ENCODE measurements at places on chromosomes 6 and 20.

DNA sequence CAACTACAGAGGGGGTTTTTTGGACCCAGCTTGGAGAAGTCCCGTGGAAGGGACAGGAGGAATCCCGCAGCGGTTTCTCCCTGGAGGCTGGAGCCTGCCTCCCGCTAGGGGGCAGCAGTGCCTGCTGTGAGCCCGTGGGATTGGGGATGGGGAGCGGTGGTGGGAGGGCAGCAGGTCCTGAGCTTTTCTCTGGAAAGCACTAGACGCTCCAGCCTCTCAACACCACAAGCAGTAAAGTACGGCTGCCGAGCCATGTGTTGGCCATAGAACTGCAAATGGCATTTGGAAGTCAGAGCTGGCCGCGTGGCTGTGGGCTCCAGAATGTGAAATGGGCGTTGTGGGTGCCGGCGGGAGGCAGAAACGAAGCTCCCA, 47.8 kb downstream of the GMPR start:
- peak; percentile 18 for DNase-seq

- peak; percentile 62 for DNase-seq
Measured at GRCh38 chr6:156777577-156778453, 637 bp downstream of the ARID1B start.

DNA sequence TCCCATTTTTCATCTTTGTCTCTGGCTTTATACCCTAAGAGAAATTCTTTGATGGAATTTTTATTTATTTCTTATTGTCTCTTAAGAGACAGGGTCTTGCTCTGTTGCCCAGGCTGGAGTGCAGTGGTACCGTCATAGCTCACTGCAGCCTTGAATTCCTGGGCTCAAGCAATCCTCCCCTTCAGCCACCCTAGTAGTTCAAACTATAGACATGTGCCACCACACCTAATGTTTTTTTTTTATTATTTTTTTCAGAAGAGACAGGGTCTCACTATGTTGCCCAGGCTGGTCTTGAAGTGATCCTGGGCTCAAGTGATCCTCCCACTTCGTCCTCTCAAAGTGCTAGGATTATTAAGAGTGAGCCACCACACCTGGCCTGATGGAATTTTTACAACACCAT, 40.5 kb downstream of the FKBP5 start:
- DNase-seq = no peak

DNA sequence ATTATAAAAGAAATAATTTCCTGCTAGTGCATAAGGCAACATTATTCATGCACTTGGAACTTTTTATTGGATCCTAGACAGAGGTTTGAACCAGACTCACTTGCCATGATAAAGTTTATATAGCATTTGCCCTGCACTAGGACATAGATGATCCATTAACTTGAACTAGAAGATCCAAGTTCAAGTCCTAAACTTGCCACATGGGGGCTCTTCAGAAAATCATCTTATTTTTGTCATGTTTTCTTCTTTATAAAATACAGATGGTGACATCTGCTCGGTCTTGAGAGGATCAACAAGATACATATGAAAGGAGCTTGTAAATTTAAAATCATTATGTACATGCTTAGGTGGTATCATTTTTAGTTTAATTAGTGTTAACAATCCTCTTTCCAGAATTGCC, 94.5 kb downstream of the SIM1 start:
- DNase-seq = no peak

DNA sequence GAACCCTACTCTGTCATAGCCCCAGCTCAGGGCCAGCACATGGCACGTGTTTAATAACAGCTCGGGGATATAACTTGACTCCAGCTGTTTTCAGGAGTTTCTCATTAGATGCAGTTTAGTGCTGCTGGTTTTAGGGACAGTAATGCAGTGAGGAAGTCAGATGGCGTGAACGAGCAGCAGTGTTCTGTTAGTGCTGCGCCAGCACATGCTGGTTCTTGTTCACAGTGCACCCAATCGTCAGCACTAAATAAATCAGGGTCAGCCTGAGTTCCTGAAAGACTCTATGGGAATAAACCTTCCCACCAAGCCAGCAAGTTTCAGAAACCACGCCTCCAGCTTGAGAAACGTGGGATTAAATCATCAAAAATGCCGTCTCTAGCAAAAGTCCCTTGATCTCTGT, 235.9 kb upstream of the SUPT3H start:
- no peak for DNase-seq

DNA sequence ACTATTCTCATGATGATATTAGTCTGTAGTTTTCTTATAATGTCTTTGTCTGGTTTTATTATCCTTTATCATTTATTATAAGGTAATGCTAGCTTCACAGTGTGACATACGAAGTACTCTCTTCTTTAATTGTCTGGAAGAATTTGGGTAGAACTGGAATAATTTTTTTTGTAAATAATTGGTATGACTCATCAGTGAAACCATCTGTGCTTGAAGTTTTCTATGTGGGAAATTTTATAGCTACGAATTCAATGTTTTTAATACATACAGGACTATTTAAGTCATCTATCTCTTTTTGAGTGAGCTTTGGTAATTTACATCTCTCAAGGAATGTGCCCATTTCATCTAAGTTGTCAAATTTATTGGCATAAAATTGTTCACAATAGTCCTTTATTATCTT, 86.3 kb downstream of the SOD2 start:
- no peak for DNase-seq

DNA sequence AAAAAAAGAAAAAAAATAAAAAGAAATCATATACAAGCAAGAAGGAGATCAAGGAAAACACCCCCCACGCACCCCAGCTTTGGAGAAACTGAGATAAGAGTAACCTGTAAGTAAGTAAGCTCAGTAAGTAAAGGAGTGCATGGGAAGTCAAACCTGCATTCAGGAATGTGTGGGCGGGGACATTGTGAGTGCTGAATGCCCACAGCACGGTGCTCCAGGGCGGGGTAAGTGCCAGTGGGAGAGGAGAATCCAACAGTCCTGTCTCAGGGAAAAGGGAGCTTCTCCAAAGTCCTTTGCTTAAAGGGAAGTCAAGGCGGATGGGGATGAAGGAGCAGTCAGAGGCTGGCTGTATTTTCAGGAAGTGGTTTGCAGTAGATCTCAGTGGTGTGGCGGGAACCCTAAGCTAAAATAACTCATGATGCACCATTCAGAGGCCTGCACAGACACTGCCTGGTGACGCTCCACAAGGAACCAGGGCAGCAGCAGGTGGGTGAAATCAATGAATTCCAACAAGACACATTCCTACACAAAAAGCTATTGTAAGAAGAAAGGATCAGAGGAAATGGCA, 368.0 kb downstream of the QKI start:
- DNase-seq = no peak

- DNase-seq = no peak
Measured at GRCh38 chr6:46795816-46796215, 2.6 kb downstream of the MEP1A start.

GRCh38 chr6:39357998-39358686, 35.6 kb upstream of the KCNK16 start:
- no peak for DNase-seq

DNA sequence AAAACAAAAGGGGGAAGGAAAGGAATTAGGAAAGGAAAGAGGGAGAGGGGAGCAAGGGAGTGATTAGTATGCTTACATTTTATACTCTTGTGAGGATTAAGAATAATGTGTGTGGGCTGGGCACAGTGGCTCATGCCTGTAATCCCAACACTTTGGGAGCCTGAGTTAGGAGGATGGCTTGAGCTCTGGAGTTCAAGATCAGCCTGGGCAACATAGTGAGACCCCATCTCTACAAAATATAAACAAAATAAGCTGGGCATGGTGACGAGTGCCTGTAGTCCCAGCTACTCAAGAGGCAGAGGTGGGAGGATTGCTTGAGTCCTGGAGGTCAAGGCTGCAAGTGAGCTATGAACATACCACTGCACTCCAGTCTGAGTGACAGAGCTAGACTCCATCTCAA, 47.0 kb downstream of the SHLD1 start:
- DNase-seq = no peak

GRCh38 chr6:110813338-110814101, 1.7 kb downstream of the CDK19 start:
- DNase-seq = peak; percentile 6

GRCh38 chr6:17879184-17879583, 108.3 kb downstream of the KIF13A start:
- no peak for DNase-seq

GRCh38 chr6:43544461-43544860, 27.6 kb downstream of the POLR1C start:
- peak; percentile 7 for DNase-seq

DNA sequence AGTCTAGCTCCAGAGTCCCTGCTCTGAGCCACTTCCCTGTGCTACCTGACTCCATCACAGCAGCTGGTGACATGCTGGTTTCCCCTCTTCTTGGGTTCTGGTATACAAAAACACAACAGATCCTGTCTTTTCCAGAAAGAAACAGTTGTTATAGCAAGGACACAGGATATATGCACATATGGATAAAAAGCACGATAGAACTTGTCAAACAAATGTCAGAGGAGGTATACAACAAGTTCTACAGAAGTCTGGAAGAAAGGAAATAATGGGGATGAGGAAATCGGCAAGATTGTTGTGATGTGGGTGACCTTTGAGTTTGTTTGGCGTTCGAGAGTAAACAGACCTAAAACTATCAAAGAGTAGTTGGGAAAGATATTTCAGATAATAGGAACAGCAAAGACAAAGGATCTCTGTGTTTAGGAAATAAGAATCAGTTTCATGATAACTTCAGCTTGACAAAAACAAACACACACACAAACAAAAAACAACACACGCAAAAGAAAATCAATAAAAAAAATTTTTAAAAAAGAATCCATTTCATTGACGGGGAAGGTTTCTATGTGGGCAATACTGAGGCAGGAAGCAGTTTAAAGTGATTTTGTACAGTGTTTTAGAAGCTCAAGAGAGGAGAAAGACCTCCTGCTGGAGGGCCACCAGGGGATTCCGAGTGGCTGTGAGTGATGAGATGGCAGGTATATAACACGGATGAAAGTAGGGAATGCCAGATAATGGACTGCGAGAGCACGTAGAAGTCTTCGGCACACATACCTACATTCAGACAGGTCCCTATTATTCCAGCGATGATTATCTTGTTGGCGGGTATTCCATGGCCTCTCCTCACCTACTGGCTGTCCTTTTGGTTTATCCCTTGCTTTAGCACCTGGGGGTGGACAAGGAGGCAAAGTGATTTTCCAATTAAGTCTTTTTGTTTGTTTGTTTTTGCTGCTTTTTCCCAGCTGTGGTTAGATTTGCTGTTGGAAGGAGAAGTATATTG, 174.9 kb downstream of the HS3ST5 start:
- DNase-seq = no peak

DNA sequence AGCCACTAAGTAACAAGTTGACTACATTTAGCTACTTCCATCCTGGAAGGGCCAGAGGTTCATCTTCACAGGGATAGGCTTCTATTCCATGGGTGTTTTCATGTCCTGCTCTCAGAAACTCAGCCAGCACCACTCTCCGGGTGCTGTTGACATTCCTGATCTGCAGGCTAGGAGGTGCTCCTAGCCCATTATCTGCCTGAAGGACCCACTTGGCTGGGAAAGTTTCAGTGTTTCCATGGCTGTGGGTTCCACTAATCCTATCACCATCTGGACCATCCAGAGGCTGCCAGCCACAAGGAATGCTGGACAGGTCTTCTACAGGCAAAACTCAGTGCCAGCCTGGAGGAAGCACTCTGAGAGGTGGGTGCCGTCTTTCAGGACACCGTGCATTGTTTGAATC, 45.2 kb downstream of the HLA-G start:
- DNase-seq = no peak

DNA sequence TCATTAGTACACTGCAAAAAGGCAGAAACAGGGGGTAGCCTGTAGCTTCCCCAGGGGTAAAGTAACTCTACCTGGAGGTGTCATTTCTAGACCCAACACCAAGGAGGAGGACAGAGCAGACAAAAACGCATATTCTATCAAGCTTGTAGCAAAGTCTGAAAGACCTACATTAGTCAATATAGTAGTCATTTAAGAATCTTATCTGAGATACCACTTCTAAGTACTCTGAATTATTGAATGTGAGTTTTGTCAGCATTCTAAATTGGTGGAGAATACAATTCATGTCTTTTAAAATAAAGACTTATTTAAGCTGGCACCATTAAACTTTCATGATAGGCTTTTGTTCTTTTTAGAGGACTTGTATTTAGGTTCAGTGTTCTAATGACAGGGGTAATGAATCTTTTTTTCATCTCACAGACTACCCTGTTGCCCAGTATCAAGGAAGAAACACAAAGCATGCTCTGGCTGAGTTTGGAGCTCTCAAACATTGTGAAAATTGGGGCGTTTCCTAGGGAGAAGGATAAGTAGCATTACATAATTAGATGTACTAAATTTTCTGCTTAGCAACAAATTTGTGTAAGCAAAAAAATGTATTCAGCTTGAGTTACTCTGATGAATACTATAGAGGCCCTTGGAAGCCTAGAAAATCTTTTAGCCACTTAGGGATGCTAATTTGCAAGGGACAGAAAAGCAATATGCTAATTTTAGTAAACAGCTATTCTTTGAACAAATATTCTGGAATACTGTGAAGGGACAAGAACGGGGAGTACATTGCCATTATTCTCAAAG, 255.4 kb upstream of the HSF2 start:
- DNase-seq = no peak

DNA sequence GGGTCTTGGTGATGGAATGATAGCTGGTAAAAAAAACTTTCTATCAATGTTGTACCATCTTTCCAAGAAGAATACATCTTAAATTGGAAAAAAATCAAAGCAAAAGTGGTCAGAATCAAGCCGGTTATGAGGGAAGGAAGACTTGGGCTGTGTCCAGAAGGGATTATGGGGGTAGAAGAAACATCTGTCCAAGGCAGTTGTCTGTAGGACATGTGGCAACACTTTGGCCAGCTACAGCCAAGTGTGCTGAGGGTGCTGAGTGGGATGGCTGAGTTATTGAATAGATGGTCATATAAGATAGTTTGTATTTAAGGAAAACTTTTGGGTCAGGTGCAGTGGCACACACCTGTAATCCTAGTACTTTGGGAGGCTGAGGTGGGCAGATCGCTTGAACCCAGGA, 38.4 kb downstream of the INSM1 start:
- no peak for DNase-seq

- DNase-seq = no peak
Measured at GRCh38 chr6:7147051-7147671, 39.4 kb downstream of the RREB1 start.

- DNase-seq = no peak
Measured at GRCh38 chr6:28982476-28983266, 22.4 kb downstream of the ZNF311 start.

- no peak for DNase-seq
Measured at GRCh38 chr20:33846291-33846935, 35.3 kb downstream of the CHMP4B start.

DNA sequence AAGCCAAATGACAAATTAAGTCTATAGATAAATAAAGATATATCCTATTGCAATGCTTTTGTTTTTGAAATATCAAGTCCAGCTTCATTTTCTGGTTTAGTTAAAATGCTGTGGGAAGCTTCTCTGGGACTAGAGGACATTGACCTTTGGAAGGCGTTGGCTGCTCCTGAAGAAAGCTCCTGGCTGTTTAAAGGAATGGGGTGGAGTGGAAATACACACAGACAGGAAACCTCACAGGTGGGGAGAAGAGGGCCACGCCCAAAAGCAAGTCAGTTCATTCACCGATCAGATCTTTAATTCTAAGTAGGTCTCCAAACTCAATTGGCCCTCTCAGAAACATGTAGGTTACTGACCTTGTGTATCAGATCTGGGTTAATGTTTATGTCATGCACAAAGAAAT, 59.6 kb downstream of the SPTLC3 start:
- DNase-seq = no peak

GRCh38 chr6:12842114-12842513, 125.5 kb downstream of the PHACTR1 start:
- DNase-seq = no peak
